ENCODE measurements at places on chromosomes 4 and X.

DNA sequence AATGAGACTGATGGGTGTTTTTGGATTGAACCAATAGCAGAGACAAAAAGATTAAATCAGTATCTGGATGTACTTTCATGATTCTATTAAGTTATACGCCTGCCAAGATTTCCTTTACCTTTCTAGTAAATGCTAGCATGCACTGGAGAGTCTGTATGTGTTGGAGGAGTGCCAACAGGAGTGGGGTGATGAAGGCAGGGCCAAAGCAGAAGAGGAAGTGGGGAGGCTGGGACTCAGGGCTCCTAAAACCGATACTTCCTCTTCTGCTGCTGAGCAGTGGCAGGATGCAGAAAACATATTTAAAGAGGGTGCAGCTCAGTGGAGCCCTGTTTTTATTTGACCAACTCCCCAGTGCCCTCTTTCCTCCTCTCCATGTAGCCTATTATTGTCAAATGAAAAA is 5.6 kb downstream of the CYSLTR1 start:
- DNase-seq = peak; percentile 49

DNA sequence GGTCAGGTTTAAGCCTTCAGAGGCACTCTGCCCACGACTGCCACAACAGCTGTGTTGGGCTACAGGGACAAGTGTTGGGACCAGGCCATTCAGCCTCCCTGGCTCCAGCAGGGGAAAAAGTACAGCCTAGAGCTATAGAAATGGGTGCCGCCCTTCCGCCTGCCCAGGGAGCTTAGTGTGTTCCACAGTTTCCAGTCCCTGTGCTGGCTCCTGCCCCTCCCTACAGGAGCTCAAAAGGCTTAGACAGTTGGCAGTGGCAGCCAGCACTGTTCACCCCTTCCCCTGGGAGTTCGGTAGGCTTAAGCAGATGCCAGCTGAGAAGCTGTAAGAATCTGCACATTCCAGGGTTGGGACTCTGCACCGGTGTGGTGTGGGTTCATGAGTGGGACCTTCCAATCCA is 408.2 kb upstream of the INTU start:
- no peak for DNase-seq

GRCh38 chrX:15576019-15576418 is 24.7 kb downstream of the ACE2 start:
- DNase-seq = no peak

DNA sequence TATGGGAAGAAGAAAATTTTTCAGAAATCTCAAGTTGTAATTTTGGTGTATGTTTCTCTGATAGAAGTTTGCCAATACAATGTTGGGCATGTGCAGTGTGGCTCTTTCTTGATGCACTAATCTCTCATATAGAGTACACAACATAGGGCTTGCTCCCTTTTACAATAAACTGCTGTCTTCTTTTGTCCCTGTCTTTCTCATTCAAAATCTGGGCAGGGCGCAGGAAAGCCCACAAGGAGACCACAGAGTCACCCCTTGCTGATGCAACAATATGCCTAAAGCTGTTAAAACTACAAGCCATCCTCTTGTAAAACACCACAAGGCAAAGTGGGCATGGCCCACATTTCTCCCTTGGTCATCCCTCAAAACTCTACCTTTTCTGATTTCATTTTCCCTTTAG is 63.4 kb upstream of the TBC1D9 start:
- no peak for DNase-seq

GRCh38 chr4:125735102-125735501 is 420.3 kb downstream of the FAT4 start:
- no peak for DNase-seq

GRCh38 chr4:186265683-186266652 is at the start of gene F11:
Gene F11 (plus strand): TSS chr4:186266189. CDS start chr4:186267137, 948 bp downstream.
- DNase-seq = no peak

DNA sequence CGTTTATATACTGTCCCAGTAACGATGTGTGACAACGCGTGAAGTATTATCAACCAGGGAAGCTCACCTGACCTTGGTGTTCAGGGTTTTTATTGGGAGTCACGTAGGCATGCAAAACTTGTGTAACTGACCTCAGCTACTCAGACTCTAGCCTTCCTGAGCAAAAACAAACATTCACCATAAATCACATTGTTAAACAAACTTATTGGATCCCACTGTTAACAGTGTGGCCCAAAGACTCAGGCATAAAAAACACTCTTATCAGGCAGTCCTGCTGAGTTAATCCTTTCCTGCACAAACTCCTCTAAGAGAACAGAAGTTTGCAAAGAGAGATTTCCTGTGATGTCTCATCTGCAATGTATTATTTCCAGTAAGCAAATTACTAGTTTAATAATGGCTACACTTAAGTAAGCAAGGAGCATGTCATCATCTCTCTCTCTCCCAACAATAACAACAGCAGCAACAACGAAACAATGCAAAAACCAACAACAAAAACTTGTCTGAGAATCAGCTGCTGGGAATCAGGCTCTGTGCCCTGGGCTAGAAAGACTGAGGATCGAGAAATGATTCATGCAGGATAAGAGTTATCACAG is 12.0 kb downstream of the GAGE1 start:
- no peak for DNase-seq

DNA sequence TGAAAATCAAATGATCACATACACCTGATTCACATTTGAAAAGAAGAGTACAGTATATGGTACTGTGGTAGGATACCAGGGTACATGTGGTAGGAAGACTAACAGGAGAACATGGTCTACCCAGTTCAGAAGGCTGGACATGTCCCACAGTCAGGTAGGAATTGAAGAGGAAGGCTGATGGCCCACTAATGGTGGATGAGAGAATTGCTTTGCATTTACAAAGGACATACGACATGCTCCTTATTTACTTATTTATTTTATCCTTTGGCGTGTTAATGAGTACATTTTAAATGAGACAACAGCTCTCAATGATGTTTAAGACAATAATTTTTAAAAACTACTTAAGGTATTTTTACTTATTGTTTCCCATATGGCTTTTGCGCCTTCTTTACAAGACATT is 106.7 kb upstream of the BMP2K start:
- no peak for DNase-seq

- no peak for DNase-seq
These were observed 46.3 kb upstream of the ADGRG2 start for GRCh38 chrX:19168609-19169008.

DNA sequence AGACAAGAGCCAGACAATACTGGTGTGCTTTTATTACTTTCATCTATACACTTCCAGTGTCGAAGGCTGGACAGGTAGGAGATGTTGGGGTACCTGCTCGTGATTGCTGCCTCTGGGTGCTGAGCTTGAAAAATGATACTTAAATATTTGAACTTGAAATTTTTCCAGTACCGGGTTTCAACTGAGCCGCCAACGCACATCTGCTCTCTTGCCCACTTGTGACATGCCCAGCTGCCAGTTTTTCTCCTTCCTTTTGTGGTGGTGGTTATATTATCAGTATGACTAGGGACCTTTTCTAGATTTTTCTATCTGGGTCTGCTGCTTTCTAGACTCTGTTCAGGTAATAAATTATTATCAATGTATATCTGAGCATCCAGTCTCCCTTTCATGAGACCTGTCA is 3.4 kb downstream of the OGT start:
- peak; percentile 17 for DNase-seq

GRCh38 chr4:3523628-3524221 is 8.5 kb downstream of the LRPAP1 start:
- no peak for DNase-seq

DNA sequence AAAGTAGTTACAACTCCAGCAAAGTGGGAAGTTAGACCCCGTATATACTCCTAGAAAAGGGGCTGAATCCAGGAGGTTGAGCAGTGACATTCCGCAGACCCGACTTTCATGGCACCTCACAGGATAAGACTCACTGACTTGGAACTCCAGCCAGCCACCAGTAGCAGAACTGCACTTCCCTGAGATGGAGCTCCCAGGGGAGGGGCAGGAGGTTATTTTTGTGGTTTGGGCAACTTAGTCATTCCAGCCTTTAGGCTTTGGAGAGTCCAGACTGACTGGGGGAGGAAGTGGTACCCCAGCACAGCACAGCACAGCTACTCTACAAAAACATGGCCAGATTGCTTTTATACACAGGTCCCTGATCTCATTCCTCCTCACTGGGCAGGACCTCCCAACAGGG is 319.1 kb downstream of the PCDH19 start:
- no peak for DNase-seq

DNA sequence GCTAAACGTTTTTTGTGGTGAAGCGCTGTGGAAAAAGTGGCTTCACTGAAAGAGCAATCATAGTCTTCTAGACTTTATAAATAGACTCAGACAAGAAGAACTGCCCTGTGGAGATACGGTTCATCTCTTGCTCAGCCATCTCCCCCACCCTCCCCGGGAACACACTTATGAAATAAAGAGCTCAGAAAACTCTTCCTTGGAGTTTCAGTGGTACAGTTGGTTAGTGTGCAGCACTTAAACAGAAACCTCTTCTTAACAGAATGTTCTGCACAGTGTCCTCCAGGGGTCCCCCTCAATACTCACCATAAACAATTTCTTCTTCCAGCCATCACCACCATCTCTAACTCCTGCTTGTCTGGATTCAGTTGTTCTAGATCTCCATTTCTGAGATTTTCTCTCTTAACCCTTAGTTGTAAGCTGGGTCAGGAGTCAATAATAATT is 313.0 kb downstream of the ARHGAP10 start:
- DNase-seq = no peak

DNA sequence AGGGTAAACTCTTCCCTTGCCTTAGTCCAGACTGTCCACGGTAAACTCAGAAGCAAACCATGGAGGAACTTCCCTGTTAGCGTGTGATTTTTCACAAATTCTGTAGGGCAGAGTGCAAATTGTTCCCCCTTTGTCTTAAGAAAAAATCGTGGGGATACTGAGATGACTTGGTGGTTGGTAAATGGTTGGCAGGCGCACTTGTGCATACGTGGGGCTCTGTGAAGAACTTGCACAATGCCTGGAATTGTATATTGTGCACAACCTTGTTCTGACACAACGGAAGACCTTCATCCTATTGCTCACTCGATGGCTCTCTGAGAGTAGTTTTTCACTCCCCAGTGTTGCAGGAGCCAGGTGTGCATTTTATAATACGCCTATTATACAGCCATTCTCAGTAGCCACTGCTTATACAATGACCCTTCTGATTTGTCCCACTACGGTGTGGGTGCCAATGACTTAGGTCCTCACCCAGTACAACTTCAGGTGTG is 150.0 kb downstream of the SPRY1 start:
- no peak for DNase-seq

DNA sequence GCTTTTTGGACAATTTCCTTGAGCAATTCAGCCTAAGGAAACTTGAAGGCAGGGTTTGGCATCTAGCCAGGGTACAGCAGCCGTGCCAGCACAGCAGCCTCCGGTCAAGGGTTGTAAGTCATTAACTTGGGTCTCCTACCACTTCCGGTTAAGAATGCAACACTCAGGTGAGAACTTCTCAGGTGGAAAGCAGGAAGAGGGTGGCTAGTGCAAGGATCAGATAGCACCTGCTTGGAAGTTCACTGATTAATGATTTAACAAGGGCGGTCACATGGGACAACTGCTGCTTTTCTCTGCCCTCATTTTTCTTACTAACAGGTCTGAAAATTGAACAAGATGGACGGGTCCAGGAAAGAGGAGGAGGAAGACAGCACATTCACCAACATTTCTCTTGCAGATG is 30.1 kb upstream of the SCOC start:
- DNase-seq = no peak

DNA sequence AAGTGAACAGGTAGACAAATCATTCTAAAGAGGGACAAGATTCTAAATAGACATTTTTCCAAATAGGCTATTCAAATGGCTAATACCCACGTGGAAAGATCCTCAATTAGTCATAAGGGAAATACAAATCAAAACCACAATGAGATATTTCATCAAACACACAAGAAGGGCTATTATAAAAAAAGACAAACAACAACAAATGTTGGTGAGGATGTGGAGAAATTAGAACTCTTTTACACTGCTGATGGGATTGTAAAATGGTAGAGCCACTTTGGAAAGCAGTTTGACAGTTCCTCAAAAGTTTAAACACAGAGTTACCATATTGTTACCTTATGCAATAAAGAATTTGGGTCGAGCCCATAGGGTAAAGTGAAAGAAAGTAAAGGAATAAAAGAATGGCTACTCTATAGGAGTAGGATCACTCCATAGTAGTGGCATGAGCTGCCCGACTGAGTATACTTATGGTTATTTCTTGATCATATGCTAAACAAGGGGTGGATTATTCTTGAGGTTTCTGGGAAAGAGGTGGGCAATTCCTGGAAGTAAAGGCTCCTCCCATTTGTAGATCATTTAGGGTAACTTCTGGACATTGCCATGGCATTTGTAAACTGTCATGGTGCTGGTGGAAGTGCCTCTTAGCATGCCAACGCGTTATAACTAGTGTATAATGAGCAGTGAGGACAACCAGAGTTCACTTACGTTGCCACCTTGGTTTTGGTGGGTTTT is 58.9 kb upstream of the FAM9C start:
- DNase-seq = no peak

- no peak for DNase-seq
These were observed 843.1 kb downstream of the STIM2 start for GRCh38 chr4:27703771-27704170.

GRCh38 chrX:153871451-153871850 is 14.5 kb downstream of the L1CAM start:
- DNase-seq = no peak

DNA sequence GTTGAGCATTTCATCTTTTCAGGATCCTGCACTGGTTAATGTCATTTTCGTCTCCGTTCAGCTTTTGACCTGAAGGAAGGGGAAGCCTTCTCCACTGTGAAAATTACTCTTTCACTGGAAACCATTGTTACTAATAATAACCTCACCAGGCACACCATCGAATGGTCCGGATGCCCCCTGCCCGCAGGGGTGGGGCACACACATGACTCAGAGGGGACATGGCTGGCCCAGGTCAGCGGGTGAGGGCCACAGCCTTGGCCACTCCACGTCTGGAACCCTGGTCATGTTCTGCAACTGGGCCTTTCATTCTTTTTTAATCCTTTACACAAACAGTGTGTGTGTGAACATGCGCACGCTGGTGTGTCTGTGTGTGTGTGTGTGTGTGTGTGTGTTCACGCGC is 191.8 kb downstream of the BCOR start:
- no peak for DNase-seq

DNA sequence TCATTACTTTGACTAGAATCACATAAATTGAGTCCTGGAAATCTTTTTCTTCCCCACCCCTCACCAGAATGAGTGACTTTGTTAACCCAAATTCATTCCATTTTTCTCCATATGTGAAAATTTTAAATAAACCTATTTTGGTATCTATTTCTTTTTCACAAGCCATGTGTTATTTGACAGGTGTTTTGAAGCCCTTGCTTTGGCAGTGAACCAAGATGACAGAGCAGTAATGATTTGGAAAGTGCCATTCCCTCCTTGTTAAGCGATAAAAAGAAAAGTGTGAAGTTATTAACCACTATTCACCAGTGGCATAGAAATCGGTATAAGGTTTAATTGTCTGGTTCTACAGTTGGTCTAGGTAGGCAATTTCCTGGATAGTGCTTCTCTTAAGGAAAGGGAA is 66.1 kb downstream of the POLA1 start:
- DNase-seq = no peak

- peak; percentile 59 for DNase-seq
These were observed 989 bp downstream of the N4BP2 start for GRCh38 chr4:40057586-40058091.

- no peak for DNase-seq
These were observed 4.1 kb downstream of the KDR start for GRCh38 chr4:55121246-55121645.
